ENCODE measurements at places on chromosomes 4 and X.

DNA sequence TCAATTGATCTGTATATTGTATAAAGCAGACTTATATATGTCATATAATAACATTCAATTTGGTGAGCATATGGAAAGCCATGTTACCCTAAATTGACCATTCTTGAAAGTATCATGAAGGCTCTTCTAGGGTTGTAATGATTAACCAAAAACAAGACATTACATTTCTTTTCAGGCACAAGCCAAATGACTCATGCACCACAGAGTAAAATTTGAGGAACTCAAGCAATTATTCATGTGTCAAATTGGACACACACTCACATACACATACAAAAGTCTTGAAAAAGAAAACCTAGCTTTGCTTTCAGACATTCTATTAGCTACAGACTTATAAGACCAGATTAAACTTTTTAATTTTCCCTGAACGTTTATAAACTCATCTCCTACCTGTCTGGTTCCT, 146.5 kb upstream of the PCDH18 start:
- no peak for DNase-seq

DNA sequence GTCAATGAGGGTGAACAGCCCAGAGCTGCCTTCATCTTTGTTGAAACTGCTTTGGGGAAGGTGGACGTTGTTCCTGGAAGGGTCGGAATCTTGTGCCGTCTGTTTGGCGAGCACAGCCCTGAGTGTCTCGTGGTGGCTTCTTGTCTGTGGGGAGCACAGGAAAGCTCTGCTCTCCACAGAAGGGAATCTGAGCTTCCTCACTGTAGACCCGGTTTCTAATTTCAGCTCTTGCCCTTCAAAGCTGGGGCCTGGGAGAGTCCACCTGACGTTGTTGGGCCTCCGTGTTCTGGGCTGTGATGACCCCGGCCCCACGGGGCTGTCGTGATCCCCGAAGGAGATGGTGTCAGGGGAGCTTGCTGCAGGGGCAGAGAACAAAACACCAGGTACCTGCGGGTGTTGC, 47.5 kb downstream of the SORCS2 start:
- DNase-seq = no peak

GRCh38 chr4:36086261-36086786, 158.0 kb downstream of the ARAP2 start:
- DNase-seq = no peak

GRCh38 chr4:149604827-149605226, 210.8 kb downstream of the IQCM start:
- DNase-seq = no peak

- no peak for DNase-seq
These were observed 27.5 kb downstream of the VMA21 start for GRCh38 chrX:151424505-151424904.

DNA sequence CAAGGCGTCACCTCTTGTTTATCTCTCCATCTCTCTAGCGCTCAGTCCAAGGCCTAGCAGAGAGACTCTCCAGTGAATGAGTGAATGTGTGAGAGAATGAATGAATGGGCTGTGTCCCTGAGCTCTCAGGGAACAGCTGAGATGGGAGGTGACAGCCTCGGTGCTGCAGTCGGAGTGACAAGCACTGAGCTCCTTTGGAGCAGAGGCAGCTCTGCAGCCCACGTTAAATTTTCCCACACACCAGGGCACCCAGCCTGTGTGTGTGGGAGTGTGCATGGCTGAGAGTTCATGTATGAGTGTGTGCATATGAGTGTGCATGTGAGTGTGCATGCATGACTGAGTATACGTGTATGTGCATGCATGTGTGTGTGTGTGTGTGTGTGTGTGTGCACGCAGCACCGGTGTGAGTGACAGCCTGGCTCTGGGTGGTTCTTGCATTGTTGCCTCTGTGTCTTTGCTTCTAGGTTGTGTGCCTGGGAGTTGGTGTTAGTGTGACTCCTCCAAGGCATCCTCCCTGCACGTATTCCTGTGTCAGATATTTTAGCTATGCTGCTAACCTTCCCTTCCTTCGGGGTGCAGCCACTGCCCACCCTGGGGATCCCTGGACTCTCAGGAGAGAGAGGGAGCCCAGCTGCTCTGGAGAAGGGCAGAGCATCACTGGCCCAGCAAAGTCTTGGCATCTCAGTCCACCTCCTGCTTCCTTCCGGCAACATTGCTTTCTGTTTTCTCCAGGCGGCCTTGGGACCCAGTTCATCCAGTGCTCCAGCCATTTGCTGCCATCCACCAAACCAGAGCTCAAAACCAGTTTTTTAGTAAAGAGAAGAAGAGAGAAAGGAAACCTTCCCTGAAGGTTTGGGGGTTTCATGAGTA, 98.6 kb downstream of the PPP2R2C start:
- DNase-seq = no peak

GRCh38 chr4:140533951-140534480, 10.0 kb downstream of the ELMOD2 start:
- no peak for DNase-seq

DNA sequence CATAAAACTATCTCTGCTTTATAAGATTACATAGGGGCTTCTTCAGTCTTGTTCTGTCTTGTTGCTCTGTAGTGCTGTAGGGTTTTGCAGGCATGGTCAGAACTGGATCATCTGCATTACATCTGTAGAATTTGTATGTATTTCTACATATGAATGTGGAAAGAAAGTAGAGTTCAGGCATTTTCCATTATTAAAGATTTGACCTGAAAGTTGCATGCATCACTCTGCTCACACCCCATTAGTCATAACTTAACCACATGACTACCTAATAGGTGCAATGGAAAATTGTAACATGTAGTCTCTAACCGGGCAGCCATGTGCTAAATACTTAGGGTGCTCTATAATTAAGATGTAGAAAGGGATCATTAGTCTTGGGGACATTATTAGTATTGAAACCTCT, 45.7 kb upstream of the AGA start:
- no peak for DNase-seq

GRCh38 chrX:12977761-12978204, 2.9 kb downstream of the TMSB4X start:
- DNase-seq = no peak

- DNase-seq = no peak
These were observed 15.4 kb downstream of the FAM9C start for GRCh38 chrX:13028871-13029636.

- DNase-seq = no peak
These were observed 49.2 kb upstream of the HSD17B10 start for GRCh38 chrX:53483416-53483815.

GRCh38 chr4:117225471-117225870, 140.1 kb upstream of the TRAM1L1 start:
- DNase-seq = no peak

DNA sequence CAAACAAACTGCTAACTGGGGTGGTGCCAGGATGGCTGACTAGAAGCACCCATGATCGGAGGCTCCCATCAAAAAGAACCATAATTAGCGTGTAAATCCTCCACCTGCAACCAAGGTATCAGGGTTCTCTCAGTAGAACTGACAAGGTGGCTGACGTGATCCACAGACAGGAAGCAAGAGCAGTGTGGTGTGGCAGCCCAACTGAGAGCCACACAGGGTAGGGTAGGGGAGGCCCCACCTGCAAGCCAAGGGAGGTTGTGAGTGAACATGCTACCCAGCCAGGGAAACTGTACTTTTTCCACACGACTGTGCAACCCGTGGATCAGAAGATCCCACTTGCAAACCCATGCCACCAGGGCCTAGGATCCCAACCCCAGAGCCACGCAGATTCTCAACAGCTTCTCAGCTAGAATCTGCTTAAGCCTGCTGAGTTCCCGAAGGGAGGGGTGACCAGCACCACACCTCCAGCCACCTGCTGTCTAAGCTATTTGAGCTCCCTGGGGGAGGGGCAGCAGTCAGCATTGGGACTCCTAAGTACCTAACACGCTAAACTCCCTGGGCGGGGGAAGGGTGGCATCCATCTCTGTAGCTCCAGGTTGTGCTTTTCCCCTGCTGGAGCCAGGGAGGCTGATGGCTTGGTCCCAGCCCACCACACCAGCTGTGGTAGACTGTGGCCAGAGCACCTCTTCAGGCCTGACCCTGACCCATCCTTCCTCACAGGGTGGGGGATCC, 425.1 kb downstream of the GPM6A start:
- DNase-seq = no peak

DNA sequence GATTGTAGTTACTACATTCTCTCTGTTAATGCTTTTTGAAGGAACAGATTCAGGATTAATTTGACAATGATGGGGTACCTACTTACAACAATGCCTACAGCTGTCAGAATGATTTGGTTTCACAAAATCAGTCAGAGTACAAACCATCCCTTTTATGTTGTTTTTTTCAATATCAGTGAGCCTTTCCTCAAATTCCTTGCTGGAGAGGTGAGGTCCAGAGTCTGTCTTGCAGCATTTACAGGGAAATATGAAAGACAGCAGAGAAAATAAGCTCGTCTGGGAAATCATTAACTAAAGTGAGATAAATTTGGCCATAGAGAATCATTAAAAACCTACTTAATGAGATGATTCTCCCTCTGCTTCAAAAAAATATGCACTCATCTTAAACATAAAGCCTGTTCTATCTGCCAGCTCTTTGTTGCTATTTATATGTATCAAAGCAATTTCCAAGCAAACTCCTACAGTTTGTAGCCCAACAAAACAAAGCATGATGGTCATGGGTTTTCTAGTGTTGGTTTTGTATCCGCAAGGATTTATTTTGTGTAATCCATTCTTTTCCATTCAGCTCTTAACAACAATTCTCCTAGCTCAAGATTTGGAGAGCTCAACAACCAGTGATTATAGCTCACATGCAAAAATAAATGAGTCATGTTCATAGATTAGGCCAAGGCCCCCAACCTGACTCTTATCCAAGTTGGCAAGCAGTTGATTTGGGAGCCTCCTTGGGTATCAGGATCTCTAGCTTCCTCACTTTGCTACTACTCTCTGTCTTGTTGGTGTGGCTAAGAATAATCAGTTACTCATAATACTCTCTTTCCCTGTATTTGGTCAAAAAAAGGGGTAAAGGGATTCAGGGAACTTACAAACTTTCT, 222.6 kb downstream of the ENOX2 start:
- DNase-seq = no peak

GRCh38 chrX:115333446-115333845, 43.9 kb downstream of the LUZP4 start:
- no peak for DNase-seq

DNA sequence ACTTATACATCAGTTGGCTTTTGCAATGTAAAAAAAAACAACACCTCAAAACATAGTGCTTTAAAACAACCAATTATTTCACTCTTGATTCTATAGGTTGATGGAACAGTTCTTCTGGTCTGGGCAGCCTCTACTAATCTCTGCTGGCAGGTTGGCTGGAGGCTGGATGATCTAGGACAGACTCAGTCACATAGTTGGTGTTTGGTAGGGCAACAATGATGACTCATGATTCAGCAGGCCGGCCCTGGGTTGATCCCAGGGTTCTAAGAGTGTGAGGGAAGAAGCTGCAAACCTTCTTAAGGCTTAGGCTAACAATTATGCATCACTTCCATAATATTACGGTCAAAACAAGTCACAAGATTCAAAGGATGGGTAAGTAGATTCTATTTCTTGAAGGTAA, 558.2 kb downstream of the ZNF674 start:
- no peak for DNase-seq

DNA sequence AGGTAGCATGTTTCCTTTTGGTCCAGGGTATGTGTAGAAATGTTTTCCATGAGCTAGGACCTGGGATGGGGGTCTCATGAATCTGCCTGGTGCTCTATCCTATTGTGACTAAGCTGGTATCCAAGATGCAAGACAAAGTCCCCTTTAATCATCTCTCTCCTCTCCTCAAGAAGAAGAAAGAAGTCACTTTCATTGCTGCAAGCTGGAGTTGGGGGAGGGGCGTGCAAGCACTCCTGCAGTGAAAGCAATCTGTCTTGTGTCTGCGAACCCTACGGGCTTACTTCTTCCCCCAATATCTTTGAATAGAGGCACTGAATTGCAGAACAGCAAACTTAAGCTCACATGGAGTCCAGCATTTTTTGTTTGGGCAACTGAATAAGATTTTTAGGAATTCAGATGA, 27.2 kb upstream of the GRPR start:
- DNase-seq = no peak

- DNase-seq = no peak
These were observed 32.9 kb upstream of the DCX start for GRCh38 chrX:111444881-111445280.
